ENCODE measurements at places on chromosomes 1 and 21.

- DNase-seq: no peak
These were observed 83.4 kb downstream of the PSMG1 start for GRCh38 chr21:39099859-39100258.

GRCh38 chr1:224406216-224406615 lies 28.4 kb downstream of the WDR26 start:
- no peak for DNase-seq

DNA sequence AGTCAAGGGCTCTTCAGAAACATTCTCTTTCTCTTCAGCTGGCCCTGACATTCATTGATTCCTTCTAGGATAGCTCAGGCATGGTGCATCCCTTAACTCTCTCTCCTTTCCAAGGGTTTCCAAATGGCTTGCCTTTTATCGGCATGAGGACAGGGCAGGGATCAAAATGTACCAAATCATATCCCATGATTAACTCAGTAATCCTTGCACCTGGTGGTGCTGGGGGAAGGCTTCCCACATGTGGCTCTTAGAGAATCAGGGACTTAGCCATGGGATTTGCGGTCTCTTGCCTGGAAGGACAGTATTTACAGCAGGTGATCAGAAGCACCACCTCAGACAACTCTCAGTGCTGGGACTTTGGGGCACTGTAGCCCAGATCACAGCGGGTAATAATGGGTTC lies 46.2 kb upstream of the EDEM3 start:
- DNase-seq: no peak

- DNase-seq: no peak
These were observed 35.7 kb downstream of the TTC39A start for GRCh38 chr1:51294566-51295184.

DNA sequence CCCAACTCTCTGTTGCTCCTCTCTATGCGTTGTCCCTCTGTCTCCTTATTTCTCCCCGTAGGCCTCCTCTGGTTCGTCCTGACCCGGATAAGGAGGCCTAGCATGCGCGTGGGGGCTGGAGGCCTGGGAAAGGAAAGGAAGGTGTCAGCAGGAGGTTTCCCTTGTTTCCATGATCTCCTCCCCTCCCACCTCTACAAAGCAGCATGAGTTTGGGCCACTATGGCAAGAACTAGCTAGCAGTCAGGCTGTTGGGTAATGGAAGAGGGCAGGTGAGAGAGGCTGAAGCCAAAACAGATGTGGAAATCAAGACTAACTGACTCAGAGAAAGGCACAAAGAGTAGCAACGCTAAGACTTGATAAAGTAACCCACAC lies 687 bp upstream of the SEMA6C start:
- no peak for DNase-seq
